ENCODE measurements at places on chromosomes 11 and 22.

- no peak for DNase-seq
These were observed 1.8 kb downstream of the MTMR2 start for GRCh38 chr11:95922099-95922498.

DNA sequence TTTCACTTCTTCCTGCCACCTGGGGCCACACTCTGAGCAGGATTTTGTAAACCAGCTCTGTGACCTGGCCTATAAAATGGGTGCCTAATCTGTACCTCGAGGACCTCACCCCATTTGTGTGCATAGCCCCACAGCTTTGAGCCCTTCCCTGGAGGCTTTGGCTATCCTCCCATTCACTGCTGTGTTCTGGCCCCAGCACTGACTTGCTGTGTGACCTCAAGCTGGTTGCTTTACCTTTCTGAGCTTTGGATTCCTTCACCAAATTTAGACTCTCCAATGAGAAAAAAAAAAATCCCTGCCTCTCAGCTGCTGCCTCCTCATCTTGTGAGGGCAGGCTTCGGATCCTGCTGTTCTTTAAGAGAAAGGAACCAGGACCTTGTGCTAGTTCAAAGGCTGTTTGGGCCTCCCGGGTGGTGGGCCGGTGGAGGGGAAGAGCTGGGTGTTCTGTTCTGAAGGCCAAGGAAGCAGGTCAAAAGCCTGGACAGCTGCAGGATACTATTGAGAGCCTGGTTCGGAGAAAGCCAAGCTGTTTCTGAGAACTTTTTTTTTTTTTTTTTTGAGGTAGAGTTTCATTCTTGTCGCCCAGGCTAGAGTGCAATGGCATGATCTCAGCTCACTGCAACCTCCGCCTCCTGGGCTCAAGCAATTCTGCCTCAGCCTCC lies 1.1 kb upstream of the PYGM start:
- no peak for DNase-seq

GRCh38 chr11:122074022-122074421 lies 42.0 kb downstream of the BLID start:
- DNase-seq, result no peak

- DNase-seq, result no peak
These were observed 34.4 kb downstream of the TMEM225 start for GRCh38 chr11:123851110-123851509.

DNA sequence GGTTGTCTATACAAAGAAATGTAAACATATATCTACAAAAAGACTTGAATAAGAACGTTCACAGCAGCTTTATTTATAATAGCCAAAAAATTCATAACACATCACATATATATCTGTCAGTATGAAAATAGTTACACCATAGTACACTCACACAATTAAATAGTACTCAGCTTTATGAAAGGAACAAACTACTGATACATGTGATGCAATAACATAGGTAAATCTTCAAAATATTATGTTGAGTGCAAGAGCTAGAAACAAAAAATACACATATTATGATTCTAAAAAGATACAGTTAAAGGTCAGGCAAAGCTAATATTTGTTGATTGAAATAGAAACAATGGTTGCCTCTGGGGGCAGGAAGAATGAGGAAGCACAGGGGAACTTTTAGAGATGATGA lies 6.6 kb downstream of the MRGPRX2 start:
- no peak for DNase-seq

Data from A549 (cell line).